Suppressor macrophage treated with lipopolysaccharide for 4 hours (primary cell): ENCODE measurements at places on chromosomes 7 and 10.

DNA sequence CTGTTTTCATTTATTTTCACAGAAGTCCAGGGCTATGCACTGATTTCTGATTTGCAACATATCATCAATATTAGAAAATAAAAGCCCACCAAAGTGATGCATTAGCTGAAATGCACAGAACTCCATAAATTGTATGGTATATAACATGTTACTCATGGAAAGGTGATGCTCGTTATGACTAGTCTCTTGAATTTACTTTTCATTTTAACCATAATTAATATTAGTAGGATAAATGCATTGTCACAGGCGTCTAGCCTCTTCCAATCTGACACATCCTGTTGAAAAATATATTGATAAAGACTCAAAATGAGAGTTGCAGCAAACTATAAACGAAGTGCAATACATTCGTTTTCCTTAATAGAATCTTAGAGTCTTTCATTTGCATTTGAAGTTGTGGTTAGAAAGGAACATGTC lies 92.4 kb downstream of the CPED1 start:
- DNase-seq: no peak

DNA sequence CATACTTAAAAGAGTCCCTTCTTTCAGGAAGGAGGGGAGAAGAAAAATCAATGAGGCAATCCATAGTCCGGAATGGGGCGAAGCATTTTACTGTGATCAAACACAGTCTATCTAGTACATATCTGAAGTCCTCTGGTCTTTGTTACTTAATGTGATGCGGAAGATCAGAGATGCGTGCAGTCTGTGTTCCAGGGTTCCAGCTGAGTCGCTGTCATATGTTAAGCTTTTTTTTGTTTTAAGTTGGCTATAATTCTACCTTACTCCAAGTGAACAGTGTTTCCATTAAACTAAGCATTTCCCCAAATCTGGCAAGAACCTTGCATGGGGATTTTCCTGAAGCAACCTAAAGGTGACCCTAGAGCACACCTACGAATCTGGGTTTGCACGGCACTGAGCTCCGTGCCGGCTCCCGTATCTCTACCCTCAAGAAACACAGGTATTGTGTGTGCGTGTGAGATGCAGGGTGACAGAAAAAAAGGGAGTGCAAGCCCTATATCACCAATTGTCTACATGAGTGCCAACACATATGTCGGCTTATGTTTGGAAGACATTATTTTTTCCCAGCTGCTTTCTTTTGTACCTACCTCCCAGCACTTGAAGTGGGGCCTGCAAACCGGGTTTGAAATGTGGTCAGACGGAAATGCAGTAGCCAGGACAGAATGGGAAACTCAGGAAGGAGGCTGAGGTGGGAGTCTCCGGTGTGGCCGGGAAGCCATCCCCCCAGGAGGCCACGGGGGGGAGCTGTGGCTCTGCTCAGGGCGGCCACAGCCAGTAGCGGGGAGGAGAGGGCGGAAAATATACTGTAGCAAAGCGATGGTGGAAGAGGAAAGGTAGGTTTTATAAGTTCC lies 435.8 kb upstream of the MGMT start:
- peak; percentile 51 for DNase-seq

DNA sequence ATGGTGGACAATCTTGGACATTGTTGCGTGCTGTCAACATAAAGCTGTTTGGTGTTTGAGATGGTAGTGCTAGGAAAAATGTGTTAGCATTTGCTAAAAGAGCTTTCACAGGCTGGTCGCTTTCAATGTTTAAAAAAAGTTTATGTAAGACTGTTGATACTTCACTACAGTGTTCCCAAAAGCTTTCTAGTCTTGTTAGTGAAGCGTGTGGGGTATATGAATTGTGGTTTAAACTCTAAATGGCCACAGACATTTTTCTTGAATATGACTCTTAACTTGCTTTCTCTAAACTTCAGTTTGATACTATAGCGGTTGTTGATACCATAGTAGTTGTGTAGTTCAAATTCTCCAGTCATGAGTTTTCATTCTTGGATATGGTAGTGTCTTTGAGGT lies 44.9 kb downstream of the MCU start:
- no peak for DNase-seq

DNA sequence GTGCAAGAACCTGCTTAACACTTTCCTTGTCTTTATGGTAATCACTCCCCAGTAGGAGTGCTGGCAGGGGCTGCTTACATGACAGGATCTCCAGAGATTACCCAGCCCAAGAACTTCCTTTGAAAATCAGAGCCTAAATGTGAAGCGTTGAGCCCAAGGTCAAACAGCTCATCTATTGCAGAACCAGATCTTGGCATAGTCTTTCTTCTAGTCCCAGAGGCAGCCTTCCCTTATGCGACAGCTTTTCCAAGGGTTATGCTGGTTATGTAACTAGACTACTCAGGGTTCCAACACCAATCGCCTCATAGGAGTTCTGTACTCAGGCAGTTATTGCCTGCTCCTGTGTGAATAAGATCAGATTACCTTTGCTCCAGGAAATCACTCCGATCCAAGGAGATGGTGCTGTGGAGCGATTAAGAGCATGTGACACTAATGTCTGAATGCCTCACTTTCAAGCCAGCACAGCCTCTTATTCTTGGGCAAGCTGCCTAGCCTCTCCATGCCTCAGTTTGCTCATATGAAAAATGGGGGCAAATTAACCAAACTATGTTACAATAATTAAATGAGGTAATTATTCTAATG lies 8.4 kb upstream of the LGI1 start:
- no peak for DNase-seq

- no peak for DNase-seq
Measured at GRCh38 chr7:32094516-32094915, 24.3 kb upstream of the PDE1C start.

DNA sequence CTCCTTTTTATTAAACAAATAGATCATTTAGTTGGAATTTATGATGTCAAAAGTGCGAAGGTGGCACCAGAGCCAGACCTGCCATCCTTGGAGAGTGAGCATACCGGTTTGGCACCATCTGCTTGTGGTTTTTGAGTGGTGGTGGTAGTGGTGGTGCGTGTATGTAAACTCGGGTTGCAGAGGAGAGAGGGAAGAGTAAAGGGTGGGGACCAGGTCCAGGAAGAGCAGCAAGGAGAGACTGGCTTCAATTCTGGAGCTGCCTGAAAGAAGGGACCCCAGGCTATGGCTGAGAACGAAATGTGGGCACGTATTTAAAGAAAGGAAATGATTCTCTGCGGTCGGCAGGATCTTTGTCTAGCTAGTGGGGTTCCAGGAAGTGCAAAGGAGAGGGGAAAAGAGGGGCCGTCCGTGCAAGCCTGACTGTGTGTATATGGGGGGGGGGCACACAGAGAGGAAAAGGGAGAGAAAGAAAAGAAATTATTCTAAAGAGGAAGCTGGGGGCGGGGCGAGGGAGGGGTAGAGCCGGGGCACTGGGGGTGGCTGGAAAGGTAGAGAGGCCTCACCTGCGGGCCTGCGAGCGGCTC lies 448 bp upstream of the GOLGA7B start:
- DNase-seq: no peak
